ENCODE measurements at places on chromosomes 3 and 15. TPM values are rescaled to one million over a fixed set of nuclear protein-coding genes. Genes with fewer than 3 reads are reported as not detected.
A peak's percentile ranks its signal among the peaks of the same experiment; 100 is the strongest.

GRCh38 chr15:86650094-86650493 is 570.4 kb downstream of the AGBL1 start:
- no peak for DNase-seq

The RARB gene
- 15.3 TPM for polyA plus RNA-seq

The GRIP2 gene
- polyA plus RNA-seq: not detected

GRCh38 chr3:180478695-180479094 is 123.3 kb upstream of the TTC14 start:
- no peak for DNase-seq

The ZMYND10 gene
- polyA plus RNA-seq: 0.33 TPM

The FOXB1 gene
- polyA plus RNA-seq: not detected

The GOLGA6D gene
- not detected for polyA plus RNA-seq

- DNase-seq: no peak
Measured at GRCh38 chr3:136330900-136331299, 80.8 kb downstream of the PCCB start.

- no peak for DNase-seq
Measured at GRCh38 chr15:27237319-27237939, 266.4 kb downstream of the GABRG3 start.

The CHCHD6 gene
- 8.8 TPM for polyA plus RNA-seq

- no peak for DNase-seq
Measured at GRCh38 chr15:100788418-100789105, 91.1 kb upstream of the ALDH1A3 start.

The ACP3 gene
- not detected for polyA plus RNA-seq

DNA sequence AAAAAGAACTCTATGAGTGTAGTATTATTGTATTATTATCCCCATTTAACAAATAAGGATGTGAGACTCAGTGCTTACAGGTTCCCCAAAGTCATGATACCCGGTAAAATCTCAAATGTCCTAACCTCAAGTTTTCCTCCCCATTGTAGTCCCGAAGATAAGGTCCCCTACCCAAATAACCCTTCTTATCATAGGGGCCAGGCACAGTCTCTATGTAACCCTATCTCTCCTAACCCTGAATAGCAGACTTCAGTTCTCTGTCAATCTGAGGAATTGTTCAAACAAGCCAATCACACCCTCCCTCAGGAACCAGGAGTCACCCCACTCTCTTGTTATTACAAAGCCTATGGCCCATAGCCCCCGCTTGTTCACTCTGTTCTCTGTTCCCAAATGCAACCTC is 10.5 kb upstream of the SUSD5 start:
- DNase-seq: no peak

DNA sequence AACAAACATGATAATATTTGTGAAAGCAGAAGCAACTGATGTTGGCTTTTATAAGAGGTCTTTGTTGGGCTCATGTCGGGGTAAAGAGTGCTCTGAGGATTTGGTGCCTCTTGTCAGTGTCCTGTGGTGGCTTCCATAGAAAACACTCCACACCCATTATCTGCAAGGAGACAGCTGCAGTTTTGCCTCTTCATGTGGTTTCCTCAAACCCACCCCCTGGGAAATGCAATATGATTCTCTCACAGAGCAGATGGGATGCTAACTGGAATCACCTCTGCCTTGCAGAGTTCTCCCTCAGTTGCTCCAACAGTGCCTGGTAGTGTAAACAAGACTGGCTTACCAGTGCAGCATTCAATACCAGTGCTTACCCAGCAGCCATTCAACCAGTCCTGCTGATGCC is 771.4 kb upstream of the CFAP20DC start:
- DNase-seq: no peak

The GP5 gene
- polyA plus RNA-seq: 0.06 TPM

DNA sequence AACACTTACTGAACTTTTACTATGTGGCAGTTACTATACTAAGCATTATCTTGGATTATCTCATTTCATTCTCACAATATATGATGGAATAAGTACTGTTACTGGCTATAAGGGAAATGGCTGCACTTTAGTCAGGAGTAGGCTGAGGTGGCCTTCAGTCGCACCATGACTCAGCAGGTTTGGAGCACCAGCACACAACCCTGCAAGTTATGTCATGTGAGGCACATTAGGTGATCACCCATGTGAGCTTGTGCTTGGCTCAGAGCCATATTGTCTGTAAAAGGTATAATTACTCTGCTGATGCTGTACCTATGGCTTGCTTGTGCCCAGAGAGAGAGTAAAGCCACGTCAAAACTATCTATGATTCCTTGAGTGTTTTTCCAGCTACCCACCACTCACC is 54.1 kb upstream of the TIPARP start:
- DNase-seq: no peak

DNA sequence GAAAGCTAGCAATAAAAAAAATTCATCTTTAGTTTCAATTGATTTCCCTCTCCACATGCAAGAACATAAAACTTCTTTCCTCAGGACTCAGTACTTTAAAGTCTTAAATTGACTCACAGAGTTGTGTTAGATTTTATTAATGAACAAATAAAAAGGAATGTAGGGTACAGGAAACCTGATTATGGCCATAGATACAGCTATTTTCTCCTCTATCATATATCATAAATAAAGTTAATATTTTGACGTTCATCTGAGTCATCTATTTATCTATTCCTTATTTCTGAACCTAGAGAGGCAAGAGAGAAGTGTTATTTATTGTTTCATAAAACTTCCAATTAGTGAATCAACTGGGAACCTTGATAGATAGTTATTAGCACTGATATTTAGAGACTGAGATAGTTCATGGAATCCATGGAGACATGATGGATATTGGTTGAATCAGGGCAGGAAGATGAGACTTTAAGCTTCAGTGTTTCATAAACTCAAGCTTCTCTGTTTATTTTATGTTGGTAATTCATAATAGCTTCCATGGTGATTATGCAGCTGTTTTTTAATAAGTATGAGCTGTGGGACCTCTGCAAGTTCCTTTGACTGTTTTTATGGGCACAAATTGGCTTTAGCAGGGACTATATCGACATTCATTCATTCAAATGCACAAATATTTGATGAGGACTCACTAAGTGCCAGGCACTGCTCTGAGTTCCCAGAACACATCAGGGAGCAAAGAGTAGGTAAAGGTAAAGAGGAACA is 143.5 kb upstream of the TGFBR2 start:
- DNase-seq: peak; percentile 15

DNA sequence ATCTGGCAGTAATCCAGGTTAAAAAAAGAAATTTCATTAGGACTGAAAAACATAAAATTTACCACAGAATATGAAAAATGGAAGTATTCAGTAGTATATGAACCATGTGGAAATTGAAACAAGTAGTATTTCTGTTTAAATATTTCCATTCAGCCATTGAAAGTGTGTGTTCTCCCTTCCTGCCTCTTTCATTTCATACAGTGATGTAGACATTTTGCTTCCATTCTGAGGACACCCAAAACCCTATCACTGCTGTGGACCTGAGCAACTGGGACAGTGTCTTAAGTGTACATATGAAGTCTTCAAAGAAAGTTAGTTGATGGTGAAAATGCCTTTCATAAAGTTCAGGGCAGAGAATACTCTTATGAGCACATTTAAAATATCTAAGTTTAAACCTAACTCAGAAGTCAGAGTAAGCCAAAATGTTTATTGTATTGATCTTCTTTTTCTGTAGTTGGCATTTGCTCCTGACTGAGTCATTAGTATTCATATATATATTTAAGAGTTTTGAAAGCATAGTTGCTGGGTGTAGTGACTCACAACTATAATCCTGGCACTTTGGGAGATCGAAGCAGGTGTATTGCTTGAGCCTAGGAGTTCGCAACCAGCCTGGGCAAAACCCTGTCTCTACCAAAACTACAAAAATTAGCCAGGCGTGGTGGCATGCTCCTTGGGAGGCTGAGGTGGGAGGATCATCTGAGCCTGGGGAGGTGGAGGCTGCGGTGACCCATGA is 198.8 kb downstream of the KLHL25 start:
- DNase-seq: no peak

DNA sequence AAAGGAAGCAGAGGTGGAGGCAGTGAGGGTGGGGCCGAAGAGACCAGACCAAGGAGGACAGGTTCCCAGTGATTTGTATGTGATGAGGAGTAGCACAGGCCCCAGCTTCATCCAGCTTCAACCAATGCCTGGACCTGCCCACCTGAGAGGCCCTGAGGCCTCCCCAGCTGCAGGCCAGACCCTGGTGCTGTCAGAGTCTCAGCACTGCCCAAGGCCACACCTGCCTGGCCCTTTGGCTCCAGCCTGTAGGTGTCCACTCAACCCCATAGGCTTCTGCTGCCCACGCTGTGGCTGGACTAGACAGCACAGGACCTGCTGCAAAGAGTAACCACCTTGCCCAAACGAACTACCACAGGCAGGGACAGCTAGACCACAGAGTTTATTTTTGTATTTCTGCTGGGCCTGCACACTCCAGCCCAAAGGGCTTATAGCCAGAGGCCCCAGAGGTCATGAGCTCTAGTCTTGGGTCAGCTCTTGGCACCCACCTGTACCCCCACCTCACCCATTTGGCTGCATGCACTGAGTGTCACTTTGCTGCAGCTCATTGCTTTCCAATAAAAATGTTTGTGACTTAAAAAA is 81.9 kb upstream of the CDV3 start:
- DNase-seq: no peak

DNA sequence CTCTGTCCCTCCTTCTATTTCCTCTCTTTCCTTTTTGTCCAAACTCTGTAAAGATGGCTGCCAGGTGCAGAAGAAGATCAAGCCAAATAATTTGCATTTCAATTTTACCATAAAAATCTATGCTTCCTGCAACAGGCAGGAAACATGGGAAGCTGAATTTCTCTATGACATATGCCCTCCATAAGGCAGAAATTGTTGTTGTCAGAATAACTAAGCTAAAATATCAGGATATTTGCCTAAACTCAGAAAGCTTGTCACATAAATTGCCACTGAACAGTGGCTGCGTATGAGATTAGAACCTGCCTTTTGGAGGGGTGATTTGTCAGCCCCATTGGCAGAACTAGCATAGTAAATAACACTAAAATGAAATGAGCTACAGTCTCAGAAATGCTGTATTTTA is 288.3 kb upstream of the LMCD1 start:
- DNase-seq: no peak

The LCMT2 gene
- polyA plus RNA-seq: 4.1 TPM

- DNase-seq: no peak
Measured at GRCh38 chr15:63274427-63274826, 3.0 kb upstream of the APH1B start.

DNA sequence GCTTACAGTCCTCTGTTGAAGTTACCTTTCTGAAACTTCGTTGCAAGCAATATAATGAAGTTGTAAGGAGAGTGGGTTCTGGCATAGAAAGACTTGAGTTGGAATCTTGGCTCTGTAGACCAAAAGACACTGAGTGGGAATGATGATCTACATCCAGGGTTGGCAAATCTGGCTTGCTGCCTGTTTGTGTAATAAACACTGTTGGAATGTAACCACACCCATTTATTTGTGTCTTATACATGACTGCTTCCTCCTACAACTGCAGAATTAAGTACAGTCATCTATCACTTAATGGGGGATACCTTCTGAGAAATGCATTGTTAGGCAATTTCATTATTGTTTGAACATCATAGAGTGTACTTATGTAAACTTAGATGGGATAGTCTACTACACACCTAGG is 178.4 kb upstream of the SUCLG2 start:
- DNase-seq: no peak

- DNase-seq: no peak
Measured at GRCh38 chr3:114721864-114722263, 425.2 kb downstream of the ZBTB20 start.

The PYGO1 gene
- 1.4 TPM for polyA plus RNA-seq

GRCh38 chr3:11076711-11077110 is 77.6 kb upstream of the HRH1 start:
- DNase-seq: no peak

The TNFAIP8L3 gene
- 7.6 TPM for polyA plus RNA-seq

DNA sequence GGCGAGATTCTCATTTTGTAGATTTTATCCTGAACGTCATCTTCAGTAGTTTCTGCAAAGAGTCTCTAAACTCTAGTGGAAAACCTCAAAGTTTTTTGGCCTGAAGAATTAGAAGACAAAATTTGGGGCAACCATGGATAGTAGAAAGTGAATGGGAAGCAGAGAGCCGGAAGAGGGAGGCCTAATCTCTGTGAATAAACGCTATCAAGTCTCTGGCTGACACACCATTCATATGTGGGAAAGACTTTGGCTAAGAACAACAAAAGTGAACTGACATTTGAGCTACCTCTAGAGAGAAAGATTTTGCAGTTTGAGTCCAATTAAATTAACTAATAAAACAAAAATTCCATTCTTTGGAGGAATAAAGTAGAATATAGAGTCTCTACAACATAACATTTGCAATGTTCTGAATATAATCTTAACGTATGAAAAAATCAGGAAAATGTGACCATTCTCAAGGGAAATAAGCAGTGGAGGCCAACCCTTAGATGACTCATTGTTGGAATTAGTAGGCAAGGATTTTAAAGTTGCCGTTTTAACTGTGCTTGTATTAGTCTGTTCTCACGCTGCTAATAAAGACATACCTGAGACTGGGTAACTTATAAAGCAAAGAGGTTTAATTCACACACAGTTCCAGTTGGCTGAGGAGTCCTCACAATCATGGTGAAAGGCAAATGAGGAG is 184.6 kb downstream of the C3orf38 start:
- DNase-seq: no peak

DNA sequence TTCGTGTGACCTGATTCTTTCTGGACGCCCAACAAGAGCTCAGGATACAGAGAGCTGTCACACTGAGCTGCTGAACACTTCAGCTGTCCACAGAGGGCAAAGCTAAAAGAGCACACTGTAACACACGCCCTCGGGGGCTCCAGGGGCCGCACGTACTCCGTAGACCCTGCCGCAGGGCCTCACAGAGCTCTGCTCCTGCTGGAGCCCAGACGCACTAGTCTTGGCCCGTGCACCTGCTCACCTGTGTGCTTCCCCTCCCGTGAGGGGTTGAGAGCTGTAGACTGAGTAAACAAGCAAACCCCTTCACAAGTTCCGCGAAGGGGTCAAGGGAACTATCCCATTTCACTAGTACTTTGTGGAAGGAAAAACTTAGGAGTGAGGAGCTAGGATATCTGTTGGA is 30.7 kb upstream of the TUSC7 start:
- DNase-seq: no peak

The CPB1 gene
- not detected for polyA plus RNA-seq

The IMP3 gene
- polyA plus RNA-seq: 64.0 TPM

GRCh38 chr3:135349254-135349948 is 554.3 kb downstream of the EPHB1 start:
- no peak for DNase-seq

The FAM43A gene
- polyA plus RNA-seq: 244 TPM

The SPTSSB gene
- not detected for polyA plus RNA-seq

The PIF1 gene
- polyA plus RNA-seq: 23.0 TPM

DNA sequence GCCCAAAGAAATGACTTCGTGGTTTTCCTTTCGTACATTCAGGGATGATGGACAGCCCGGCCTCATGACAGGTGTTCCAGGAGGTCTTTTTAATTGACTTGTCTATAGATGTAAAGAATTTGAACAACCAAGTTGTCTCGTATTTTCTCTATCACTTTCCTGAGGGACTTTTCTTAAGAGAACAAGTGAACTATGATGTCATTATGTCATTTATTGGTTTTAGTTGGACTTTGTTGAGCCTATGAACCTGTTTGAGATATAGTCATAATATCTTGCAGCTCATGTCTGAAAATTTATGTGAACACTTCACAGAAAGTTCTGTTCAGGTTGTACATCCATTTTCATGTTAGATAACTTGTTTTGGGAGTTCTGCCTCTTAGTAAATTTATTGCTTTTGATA is 89.2 kb downstream of the RBMS3 start:
- no peak for DNase-seq

The KCNAB1 gene
- polyA plus RNA-seq: 0.21 TPM

- DNase-seq: no peak
Measured at GRCh38 chr3:73060302-73060723, 1.1 kb upstream of the EBLN2 start.

GRCh38 chr15:40349163-40349562 is 1.7 kb upstream of the PHGR1 start:
- no peak for DNase-seq
